Fibroblast of skin of back (primary cell): ENCODE measurements at places on chromosomes 11 and 22.
A peak's percentile ranks its signal among the peaks of the same experiment; 100 is the strongest.

DNA sequence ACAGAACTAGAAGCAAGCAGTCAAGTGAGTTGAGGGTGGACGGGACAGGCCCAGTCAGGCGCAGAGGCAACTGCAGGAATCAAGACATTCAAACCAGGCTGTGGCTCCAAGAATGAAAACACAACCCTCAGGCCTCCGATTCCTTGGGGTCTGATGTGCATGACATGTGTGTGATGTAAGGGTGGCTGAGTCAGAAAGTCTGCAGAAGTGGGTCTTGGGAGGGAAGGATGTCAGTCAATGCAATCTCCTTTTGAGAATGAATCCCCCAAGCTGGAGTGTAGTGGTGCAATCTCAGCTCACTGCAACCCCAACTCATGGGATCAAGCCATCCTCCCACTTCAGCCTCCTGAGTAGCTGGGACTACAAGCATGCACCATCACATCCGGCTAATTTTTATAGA is 15.9 kb upstream of the PDE2A start:
- no peak for DNase-seq

DNA sequence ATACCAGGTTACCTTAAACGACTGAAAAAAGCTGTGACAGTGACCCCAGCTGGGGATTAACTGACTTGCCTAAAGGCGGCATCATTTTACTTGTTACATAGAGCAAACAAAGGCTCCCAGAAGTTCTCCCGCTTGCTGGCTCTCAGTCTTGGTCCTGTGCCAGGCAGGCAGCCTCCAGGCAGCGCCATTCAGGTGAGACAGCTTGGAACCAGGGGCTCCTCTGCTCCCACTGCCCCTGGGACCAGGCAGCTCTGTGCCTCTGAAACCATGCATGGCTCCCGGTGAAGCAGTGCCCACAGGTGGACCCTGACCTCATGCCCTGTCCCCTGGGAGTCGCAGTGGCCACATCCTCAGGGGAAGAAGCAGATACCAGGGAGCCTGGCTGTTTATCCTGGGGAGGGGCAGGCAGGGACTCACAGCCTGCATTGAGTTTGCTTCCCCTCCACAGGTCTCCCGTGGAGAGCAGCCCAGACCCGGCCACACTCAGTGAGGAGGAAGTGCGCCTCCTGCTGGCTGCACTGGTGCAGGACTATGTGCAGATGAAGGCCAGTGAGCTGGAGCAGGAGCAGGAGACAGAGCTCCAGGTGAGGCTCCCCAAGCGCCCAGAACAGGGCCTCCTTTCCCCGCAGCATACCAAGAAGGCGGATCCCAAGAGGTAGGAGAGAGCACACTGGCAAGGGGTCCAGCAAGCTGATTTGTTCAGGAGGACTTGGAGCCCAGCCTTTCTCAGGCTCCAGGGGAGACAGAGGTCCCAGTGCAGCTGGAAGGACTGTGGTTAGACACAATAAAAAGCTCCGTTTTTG is 15.6 kb upstream of the CYP2R1 start:
- peak; percentile 28 for DNase-seq

GRCh38 chr22:48522271-48522670 is 1305.4 kb downstream of the BRD1 start:
- DNase-seq, result no peak

DNA sequence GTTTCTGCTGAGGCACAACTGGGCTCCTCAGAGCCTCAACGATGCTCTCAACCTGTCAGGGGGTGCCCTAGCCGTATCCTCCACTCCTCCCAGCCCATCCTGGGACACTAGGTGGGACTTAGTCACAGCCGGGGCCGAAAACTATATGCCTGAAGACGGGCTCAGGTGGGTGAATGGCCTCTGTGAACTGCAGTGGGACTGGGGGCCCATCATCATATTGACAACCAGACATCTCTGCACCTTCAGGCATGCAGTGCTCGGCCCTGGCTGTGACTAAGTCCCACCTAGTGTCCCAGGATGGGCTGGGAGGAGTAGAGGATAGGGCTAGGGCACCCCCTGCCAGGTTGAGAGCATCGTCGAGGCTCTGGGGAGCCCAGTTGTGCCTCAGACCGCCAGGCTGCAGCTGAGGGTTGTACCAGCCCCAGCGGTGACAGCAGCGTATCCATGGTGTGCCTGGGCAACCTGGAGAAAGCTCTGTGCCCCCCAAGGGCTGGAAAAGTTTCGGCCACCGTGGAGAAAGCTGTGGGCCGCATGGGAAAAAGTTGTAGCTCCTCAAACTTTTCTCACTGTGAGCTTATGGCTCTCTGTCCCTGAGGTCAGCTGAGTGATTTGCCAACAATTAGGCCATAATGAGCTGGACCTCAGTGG is 88.9 kb downstream of the RRM1 start:
- DNase-seq, result no peak

DNA sequence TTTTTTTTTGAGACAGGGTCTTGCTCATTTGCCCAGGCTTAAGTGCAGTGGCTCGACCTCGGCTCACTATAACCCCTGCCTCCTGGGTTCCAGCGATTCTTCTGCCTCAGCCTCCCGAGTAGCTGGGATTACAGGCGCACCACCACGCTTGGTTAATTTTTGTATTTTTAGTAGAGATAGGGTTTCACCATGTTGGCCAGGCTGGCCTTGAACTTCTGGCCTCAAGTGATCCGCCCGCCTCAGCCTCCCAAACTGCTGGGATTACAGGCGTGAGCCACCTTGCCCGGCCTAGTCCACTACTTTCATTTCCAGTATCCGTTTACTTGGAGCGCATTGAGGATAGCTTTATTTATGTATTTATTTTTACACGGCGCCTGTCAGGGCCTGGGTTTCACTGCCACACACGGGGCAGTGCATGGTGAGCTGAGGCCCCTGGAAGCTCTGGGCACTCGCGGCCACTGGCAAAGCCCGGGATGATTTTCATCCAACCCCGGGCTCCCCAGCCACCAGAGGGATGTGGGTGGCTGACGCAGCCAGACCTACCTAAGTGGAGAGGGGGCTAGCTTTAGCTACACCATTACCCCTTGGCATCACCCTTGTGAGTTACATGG is 6.1 kb upstream of the MCAM start:
- DNase-seq, result no peak

- no peak for DNase-seq
Measured at GRCh38 chr11:127804747-127805400, 782.5 kb downstream of the ETS1 start.

- no peak for DNase-seq
Measured at GRCh38 chr11:116733043-116733755, 39.6 kb downstream of the BUD13 start.
